ENCODE measurements at places on chromosomes 4 and X.

GRCh38 chr4:1588306-1588705 lies 95.8 kb downstream of the FAM53A start:
- no peak for DNase-seq

DNA sequence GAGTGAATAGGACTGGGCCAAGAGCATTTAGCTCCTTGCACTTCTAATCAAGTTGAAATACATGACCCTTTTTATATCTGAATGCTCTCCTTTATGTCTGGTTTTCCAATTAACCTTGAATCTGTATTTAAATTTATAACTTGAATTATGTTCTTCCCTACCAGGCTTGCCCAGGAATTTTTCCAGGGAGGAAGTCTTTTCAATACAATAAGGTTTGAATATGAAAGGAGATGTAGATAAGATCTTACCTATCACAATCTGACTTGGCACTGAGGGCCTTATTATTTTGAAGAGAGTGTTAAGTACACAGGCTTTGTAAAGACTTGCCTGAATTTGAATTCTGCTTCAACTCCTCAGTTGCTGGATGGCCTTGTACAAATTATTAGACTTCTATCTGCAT lies 555.7 kb downstream of the PCDH7 start:
- no peak for DNase-seq

DNA sequence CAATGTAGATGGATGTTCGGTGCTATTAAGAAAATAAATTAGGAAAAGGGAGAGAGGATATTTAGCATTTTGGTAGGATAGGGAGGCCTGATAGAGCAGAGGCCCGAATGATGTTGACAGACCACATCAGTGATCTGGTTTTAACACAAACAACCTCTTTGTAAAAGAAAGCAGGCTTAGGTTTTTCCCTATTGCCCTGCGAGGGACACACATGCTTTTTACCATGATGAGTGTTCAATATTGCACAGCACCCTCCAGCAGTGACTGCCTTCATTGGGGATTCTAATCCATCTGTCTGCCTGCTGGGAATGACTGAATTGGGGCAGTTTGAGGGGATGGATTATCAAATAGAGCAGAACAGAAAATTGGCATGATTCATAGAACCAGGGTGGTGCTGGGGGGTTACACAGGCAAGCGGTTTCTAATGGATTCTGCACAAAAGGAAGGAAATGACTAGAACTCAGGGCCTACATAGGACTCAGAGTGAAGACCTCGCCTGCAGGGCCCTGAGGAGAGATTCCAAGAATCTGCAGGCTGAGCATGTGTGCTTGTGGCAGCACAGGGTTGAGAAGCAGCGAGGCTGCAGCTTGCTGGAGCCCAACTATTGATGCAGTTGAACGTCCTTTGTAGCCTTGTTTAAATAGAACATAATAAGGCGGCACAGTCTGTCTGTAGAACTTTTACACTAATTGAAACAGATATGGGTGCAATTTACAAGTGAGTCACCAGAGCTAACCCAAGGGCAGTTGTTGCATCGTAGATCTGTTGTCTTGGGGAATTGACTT lies 58.0 kb downstream of the RHOH start:
- DNase-seq = no peak

GRCh38 chr4:99855678-99856077 lies 38.5 kb downstream of the LAMTOR3 start:
- no peak for DNase-seq

DNA sequence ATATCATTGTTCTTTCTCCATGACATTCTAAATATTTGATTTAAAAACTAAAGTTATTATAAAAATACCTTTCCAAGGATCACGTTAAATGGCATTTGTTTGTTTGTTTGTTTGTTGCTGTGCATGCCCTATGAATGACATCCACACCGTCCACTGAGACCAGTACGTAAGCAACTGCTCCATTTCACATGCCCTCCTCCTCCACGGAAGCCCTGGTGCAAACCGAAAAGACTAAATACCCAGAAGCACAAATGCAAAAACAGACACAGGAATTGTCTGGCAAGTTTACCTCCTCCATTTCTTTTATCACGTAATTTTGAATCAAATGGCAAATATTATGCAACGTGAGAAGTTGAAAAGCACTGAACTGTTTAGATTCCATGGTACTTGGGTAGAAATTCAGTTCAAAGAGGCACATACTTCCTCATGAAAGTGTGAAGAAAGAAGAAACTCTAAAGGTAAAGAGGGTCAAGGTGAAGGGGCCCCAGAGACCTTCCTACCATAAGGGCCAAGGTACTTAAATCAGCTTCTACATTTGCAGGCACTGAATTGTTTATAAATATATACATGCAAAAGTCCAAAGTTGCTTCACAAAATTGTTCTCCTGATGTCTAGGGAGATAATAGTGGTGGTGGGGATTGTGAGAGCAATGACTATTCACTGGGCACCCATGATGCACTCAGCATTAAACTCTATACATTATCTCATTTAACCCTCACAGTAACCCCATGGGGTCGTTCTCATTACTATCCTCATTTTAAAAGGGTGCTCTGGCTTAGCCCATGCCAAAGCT lies 23.4 kb downstream of the IRF2 start:
- no peak for DNase-seq

- DNase-seq = no peak
Observed at GRCh38 chr4:40731792-40732245, 17.9 kb upstream of the NSUN7 start.

DNA sequence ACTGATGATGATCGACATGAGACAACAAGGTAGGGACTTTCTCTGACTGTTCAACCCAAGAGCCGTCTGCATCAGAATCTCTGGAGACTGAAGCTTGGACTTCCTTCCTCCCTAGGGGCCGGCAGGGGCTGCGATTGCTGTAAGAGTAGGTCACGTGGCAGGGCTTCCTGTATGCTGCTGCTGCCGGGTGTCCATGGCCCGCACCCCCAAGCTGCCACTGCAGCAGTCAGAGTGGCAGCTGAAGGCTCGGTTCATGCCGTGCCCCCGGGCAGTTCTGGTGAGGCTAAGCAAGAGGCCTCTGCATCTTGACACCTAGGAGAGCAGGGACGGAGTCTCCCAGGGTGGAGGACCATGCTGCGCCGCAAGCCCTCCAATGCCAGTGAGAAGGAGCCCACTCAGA lies at the start of gene SASH3:
TSS of gene SASH3 (plus strand) at position 203 of the 400 bp plus-strand sequence. CDS start at position 352, 149 bp downstream.
- DNase-seq = no peak

DNA sequence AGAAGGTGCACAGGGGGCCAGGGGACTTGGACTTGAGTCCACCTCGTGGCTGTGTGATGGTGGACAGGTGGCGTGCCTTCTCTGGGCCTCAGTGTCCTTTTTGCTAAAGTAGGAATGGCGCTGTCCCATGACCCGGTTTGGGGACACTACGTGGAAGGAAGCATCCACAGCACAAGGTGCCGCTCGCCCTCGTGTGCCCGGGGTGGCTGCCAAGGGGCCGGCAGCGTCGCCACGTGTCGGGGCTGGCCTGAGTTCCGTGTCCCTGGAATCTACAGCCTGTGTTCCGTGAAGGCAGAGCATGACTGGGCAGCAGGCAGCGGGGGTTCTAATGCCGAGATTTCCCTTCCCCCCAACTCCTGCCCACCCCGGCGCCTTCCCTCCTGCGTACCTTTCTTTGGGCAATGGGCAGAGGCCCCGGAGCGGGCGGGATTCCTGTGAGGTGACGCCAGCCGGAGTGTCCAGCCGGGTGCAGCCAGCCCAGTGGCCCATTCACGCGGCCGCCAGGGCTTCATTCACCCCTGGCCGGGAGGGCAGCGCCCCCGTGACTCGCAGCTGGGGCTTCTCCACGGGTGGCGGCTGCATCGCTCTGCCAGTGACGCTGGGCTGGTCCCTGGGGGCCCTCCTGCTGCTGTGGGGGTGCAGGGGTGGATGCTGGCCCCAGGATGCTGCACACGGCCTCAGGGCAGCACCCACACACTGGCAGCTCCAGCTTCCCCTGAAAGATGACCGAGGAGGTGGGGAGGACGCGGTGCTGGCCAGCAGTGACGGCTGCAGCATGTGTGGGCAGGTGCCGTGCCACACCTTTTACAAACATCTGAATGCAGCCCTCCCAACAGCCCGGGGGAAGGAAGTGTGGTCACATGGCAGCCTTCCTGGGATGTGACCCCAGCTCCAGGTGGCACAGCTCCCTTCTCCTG lies 21.2 kb downstream of the DOK7 start:
- DNase-seq = no peak

DNA sequence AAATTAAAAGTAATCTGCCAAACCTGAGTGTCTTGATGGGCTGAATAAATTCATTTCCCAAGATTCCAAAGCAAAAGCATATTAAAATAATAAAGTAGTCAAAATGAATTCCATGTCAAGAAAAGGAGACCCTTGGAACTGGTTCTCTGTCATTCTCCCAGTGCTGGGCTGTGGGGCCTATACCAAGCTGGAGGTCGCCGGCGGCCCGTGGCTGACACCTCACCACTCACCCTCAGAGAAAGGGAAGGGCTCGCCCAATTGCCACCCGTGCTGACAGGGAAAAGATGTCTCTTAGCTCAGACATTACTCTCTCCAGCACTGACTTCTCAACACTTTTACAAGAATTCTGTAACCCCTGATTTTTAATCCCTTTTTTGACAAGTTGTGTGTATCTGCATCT lies 51.7 kb downstream of the GATB start:
- DNase-seq = no peak

DNA sequence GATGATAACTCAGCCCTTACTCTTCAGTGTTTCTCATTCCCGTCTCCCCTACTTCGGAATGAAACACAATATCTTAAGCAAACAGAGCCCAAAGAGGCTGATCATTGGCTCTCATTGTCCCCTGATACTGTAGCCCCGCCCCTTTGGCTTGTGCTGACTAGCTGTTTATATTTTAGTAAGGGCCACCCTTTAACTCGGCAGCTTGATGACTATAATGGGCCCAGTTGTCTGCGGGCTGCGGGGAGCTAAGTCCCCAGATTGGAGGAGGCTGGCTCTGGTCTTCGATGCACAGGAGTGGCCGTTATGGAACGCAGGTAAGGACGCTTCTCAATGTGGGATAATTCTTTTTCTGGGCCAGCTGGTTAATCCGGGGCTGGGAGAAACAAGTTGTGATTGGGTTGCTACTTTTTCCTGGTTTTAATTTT lies at the start of gene TRIM2:
TSS of gene TRIM2 (plus strand) at position 197 of the 425 bp plus-strand sequence. CDS start at position 285, 88 bp downstream.
- no peak for DNase-seq

- DNase-seq = no peak
Observed at GRCh38 chrX:69995362-69996112, 54.2 kb downstream of the AWAT2 start.

DNA sequence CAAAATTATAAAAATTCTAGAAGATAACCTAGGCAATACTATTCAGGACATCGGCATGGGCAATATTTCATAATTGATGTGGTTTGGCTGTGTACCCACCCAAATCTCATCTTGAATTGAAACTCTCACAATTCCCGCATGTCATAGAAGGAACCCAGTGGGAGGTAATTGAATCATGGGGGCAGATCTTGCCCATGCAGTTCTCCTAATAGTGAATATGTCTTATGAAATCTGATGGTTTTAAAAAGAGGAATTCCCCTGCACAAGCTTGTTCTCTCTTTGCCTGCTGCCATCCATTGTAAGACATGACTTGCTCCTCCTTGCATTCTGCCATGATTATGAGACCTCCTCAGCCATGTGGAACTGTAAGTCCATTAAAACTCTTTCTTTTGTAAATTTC lies 77.7 kb downstream of the DDX60 start:
- DNase-seq = no peak

DNA sequence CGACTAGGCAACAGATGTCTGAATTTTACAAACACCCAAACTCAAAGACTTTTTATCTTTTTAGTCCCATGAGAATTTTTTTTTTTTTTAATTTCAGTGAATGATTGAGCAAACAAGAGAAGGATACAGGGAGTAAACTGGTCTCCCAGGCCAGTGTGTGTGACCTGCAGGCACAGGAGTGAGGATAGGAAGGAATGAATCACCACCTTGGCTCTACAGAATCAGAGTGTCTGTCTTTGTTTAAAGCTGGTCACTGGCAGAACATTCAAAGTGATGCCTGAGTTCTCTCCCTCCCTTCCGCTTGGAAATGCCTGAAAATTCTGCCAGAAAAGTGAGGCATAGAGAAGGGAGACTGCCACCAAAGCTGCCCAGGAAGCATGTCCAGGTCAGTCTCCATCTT lies 69.5 kb downstream of the PARM1 start:
- DNase-seq = no peak

- no peak for DNase-seq
Observed at GRCh38 chrX:80810365-80810978, 795 bp upstream of the BRWD3 start.

DNA sequence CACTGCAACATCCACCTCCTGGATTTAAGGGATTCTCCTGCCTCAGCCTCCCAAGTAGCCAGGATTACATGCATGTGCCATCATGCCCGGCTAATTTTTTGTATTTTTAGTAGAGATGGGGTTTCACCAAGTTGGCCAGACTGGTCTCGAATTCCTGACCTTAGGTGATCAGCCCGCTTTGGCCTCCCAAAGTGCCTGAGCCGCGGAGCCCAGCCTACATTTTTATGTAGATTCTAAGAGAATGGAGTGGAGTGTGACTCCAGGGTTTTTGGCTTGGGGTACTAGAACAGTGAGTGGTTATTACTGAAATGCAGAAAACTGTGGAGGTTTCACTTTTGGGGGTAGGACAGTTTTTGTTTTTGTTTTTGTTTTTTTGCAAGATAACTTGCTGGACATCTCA lies 806.0 kb downstream of the ADGRL3 start:
- no peak for DNase-seq

GRCh38 chrX:119646515-119646914 lies 40.3 kb upstream of the NKRF start:
- DNase-seq = no peak

DNA sequence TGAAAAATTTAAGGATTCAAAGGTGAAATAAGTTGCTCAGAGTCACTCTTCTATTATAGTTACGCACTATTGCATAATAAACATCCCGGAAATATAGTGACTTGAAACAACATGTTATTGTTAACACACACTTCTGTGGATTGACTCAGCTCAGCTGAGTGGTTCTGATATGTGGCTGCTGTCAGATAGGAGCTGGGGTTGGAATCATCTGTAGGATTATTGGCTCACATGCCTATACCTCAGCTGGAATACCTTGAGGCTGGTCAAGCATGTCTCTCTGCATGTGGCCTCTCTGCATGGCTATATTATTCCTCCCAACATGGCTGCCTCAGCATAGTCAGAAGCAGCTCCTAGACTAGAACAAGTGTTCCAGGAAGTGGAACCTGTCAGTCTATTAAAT lies 486.7 kb upstream of the MAGEB2 start:
- no peak for DNase-seq

DNA sequence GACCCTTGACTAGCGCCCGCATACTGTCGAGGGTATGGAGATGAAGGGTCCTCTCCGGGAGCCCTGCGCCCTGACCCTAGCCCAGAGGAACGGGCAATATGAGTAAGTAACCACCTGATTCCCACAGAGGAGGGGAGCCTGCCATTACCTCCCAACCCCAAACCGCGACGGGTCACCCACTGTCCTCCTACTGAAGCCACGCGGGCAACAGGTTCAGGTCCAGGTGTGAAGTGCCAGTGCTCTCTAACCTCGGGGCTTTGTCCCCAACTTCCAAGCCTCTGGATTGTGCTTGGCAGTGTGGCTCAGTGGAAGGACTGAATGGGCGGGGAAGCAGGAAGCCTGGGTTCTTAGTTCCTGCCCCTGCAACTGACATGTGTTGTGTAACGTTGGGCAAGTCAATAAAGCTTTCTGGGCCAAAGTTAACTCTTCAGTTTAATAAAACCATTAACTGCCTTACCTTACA lies 694 bp downstream of the OCRL start:
- DNase-seq = no peak

- DNase-seq = no peak
Observed at GRCh38 chr4:82084747-82085146, 289.0 kb downstream of the HNRNPD start.

- DNase-seq = no peak
Observed at GRCh38 chr4:26574563-26574962, 9.3 kb upstream of the TBC1D19 start.

- no peak for DNase-seq
Observed at GRCh38 chrX:39176105-39176504, 374.8 kb downstream of the MID1IP1 start.

GRCh38 chr4:168758351-168758876 lies 251.6 kb downstream of the CBR4 start:
- DNase-seq = no peak

All from stimulated activated CD8-positive, alpha-beta memory T cell treated with anti-CD3 and anti-CD28 coated beads, Interleukin-7, amount 100 ng/mL, for 1 hour (primary cell).